ENCODE measurements at places on chromosomes 1 and 21.

- DNase-seq = peak; percentile 79
Observed at GRCh38 chr1:89454845-89455521, 69.6 kb upstream of the LRRC8B start.

DNA sequence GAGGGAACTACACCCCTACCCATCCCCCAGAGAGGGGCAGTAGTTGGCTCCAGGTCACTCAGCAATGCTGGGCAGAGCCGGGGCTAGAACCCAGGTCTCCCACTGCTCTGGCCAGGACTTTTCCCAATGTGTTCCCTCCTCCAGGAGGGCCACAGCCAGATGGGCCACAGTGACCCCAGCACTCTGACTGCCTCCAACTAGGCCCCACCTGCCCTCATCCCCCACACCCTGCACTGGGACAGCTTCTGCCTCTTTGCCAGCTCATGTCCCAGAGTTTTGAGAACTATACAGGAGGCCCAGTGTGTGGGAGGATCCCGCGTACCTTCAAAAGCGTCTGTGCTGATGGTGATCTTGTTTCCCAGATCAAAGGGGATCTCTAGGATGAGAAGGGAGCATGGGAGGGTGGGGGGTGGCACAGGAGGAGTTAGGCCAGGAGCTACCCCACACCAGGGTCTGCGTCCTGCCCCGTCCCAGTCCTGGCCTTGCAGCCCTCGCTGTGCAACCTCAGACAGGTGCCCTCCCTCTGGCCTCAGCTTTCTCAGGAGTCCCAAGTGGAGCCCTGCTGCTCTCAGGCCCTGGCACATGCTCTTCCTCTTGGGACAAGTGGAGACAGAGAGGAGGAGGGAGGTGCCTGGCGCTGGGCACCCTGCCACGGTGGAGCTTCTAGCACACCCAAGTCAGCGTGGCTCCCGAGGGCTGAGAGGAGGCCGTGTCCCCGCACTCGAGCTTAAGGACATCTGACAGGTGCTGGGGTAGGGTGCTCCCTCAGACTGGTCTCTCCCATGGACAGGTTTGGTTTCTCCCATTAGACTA lies 22.0 kb downstream of the MYOM3 start:
- no peak for DNase-seq

DNA sequence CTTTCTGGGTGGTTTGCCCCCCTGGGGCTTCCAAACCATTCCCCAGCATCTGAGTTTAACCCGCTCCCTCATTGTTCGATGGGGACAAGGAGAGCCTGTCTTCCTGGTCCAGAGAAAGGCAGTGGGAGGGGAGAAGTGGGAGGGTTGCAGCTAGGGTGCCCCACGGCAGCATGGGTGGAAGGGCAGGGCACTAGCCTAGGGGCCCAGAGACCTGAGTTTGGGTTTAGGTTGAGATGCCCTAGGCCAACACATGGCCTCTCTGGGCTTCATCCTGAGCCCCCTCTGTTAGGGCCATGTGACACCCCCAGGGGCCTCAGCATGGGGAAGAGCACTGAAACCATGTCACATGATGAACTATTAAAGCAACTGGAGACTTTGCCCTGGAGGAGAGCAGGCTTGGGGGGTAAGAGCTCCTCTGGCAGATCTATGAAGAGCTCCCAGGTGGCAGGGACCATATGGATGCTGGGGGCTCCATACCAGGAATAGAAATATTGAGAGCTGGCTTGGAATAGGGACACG lies 9.7 kb upstream of the RUNX3 start:
- no peak for DNase-seq

GRCh38 chr1:46300673-46301405 lies 2.6 kb downstream of the LRRC41 start:
- DNase-seq = peak; percentile 49

GRCh38 chr1:230392536-230392909 lies 33.6 kb downstream of the PGBD5 start:
- DNase-seq = no peak

- peak; percentile 53 for DNase-seq
Observed at GRCh38 chr1:63261736-63262458, 60.5 kb upstream of the FOXD3 start.

- DNase-seq = no peak
Observed at GRCh38 chr1:29473161-29473855, 237.0 kb downstream of the PTPRU start.

- DNase-seq = no peak
Observed at GRCh38 chr1:246008363-246008831, 498.7 kb downstream of the SMYD3 start.

DNA sequence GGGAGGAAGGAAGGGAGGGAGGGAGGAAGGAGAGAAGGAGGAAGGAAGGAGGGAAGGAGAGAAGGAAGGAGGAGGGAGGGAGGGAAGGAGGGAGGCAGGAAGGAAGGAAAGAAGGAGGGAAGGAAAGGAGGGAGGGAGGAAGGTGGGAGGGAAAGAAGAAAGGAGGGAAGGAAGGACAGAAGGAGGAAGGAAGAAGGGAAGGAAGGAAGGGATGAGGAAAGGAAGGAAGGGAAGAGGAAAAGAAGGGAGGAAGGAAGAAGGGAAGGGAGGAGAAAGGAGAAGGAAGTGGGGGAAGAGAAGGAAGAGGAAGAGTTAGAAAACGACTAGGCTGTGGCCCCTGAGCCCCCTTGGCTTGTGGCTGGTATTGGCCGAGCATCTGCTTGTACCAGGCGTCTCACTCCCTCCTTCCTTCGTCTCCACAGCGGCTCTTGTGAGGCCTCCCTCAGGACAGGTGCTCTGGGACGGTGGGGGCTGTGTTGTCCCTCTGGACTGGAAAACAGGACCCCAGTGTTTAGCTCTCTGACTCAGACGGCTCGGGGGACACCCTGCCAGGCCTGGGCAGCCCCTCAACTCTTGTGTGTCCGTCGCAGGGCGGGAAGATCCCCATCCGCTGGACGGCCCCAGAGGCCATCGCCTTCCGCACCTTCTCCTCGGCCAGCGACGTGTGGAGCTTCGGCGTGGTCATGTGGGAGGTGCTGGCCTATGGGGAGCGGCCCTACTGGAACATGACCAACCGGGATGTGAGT lies 36.2 kb upstream of the C1QA start:
- DNase-seq = no peak

DNA sequence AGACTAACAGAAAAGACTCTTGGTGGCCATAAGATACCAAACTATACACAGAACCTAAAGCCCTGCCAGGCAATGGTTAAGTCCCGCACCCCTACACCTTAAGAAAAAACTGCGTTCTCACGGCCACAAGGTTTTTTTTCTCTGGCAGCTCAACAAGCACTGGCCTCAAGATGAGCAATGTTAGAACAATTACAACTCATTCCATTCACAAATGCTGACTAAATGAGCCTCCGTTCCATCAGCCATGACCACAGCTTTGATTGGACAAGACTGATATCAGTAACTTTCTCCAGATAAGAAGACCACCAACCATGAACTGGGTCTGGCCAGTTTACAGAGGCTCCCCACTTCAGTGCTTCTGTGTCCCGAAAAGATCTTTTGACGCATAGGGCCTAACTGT lies 31.9 kb downstream of the SEC16B start:
- DNase-seq = peak; percentile 58

DNA sequence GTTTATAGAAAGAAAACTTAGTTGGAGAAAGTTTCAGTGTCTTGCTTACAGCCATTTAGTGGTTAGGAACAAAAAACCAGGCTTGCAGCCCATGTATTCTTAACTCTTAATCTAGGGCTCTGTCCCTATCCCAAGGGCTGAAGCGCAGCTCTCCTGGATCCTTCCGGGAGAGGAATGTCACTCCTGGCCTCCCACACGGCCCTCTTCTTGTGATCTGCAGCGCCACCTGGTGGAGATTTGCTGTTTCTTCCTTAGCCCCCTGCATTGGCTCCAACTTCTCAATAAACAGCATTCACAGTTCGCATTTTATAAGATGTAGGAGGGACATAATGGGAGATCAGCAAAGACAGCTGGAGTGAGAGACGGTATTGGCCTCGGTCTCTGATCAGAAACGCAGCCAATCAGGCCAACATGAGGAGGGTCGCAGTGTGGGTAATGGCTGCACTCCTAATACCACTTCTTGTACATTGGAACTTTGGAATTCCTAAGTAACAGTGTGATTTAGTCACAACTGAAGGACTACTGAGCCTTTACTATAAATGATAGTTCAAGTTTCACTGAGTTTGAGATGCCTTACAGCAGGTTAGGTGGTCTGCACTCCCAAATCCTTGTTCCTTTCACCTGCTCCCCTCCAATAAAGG lies 283.4 kb downstream of the ASTN1 start:
- peak; percentile 88 for DNase-seq

DNA sequence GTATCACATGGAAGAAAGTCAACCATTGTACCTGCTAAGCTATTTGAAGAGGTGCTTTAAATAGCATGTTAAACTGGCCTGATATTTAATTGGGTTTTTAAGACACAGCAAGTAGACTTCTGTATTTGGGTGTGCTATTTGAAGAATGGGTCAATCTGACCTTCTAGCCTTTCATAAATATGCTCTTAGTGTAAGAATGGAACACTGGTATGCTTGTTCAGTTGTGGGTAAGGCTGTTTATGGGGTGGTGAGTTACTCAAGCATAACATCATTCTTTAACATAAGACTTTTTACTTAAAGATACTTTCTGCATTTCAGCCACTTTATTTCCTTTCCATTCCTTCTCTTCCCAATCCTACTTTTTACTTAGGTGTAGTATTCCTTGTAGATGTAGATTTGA lies 21.4 kb downstream of the AHCYL1 start:
- DNase-seq = peak; percentile 46

- DNase-seq = peak; percentile 30
Observed at GRCh38 chr1:187476671-187477070, 647.9 kb downstream of the PLA2G4A start.

DNA sequence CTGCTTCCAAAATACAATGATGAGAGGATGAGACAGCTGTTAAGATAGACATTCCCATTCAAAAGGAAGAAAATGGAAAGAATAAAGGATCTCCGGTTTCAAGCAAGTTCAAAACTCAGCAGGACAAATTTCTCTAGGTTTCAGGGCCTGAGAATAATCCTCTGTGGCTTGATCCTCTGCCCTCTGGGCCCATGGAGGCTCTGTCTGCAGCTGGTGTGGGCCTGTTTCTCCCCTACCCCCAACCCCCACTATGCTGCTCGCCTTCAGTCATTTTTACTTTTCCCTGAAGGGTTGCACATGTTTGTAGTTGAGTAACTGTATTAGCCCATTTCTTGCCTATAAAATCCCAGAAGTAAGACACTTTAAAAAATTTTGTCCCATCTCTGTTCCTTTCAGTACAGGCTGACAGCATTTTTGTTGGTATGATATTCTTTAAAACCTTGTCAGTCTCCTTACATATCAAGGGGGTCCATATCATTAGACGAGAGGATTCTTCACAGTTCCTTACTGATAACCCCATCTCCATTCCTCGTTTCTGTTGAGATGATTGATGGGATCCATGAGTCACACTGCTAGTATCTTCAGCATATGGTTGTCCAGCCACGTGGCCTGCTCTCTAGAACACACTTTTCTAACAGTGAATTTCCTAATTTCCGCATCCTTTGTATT lies 10.5 kb downstream of the ZMYM4 start:
- no peak for DNase-seq

DNA sequence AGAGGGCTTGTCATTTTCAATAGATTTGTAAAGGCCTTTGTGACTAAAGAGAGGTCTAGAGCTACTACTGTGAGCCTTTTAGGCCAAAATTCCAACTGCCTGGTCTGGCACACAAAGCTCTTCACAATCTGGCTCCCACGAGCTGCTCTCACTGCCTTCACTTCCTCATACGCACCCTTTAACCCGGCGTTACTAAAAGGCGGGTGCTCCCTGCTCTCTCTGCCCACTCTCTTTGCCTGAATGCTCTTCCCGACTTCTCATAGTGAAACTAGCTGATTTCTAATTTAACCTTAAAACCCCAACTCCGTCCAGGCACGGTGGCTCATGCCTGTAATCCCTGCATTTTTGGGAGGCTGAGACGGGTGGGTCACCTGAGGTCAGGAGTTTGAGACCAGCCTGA lies 14.2 kb downstream of the BSDC1 start:
- DNase-seq = no peak

DNA sequence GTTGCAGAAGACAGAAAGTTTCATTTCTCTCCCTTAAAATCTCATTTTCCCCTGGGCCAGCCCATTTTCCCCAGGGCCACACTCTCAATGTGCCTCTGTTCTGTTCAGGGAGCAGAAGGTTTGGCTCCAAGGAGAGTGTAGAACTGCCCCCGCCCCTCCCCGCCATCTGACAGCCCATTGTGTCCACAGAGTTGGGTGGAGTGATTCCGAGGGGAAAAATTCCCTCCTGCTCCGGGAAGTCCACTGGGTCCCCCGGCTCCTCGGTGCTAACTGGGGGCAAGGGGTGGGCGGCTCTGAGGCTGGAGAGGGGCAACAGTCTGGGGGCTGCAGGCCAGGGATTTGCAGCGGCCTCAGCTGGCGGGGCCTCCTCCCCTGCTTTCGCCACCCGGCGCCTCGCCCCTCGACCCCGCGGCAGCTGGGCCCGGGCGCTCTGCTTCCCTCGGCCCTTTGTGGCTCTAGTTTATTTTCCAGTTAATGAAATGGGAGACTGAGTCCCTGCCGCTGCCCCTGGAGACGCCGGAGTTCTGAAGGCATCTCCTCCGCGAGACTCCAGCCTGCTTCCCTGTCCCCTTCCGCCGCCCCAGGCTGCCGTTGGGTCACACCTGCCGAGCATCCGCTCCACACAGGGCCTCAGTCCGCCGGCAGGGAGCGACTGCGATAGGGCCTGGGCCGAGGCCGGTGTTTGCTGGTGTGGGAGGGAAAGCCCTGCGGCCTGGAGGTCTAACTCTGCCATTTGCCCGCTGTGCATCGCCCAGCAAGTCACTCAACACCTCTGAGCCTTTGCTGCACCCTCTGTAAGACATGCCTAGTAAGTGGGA lies 14.7 kb upstream of the KIRREL1 start:
- no peak for DNase-seq

GRCh38 chr1:43484367-43484766 lies 30.6 kb upstream of the HYI start:
- no peak for DNase-seq

DNA sequence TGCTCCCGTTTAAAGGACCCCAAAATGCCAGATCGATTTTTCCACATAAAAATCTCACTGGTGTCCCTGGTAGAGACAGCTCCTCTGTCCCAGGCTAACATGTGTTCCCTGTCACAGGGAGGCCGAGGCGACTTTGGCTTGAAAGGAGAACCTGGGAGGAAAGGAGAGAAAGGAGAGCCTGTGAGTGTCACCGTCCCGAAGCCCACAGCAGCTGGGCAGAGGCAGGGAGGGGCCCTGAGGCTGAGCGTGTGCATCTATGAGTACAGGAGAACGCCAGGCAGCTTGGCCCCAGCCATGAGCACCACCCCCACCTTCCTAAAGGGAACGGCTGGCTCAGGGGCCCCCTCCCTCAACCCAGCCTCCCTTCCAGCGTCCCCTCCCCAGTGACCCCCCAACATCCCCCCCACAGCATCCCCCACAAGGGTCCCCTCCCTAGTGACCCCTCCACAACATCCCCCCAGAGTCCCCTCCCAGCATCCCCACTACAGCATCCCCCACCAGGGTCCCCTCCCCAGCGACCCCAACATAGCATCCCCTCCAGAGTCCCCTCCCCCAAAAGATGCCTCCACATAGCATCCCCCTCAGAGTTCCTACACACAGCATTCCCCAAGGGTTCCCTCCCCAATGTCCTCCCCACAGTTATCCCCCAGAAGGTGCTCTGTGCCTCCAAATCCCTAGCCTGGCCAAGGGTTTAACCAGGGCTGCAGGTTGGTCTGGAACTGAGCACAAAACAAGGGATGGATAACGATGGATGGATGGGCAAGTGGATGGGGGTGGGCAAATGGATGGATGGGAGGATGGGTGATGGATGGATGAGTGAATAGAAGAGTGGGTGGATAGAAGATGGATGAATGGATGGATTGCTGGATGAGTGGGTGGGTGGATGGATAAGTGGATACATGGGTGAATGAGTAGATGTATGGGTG lies 25.1 kb downstream of the COL6A2 start:
- no peak for DNase-seq

- DNase-seq = no peak
Observed at GRCh38 chr1:51305371-51305823, 25.0 kb downstream of the TTC39A start.

All from adipocyte (in vitro differentiated cells).